ENCODE measurements at places on chromosomes 4 and X.

DNA sequence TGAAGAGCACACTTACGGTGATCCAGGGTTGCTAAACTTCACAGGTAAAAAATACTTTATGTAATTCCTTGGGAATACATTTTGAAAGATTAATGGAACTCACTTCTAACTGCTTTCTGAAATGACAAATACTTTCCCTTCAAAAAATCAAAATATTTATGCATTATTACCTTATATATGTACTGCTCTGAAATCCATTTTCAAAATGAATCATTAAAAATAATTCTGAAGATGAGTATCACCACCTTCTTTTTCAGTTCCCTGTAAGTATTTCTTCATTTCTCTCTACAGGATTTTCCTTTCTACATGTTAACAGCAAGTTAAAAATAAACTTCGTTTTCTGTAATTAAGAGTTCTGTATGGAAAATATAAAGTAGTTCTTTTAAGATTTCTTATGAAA, 428.6 kb downstream of the TMA16 start:
- no peak for DNase-seq

DNA sequence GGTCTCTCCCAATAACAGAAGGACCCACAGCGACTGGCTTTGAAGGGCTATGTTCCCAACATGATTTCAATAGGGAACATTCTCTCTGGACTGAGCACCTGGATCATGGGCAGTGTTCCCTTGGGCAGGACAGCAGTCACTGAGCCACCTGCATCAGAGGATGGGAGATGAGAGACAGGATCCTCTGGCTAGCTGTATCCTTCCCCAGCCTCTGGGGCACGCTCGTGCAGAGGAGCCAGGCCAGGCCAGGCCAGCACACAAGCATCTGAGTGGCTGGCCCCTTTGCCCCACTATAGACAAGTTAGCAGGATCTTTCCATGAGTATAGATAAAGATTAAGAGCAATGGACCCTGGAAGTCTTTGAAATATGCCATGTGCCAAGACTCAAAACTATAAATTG, 66.3 kb downstream of the NEUROG2 start:
- no peak for DNase-seq

GRCh38 chrX:154351183-154352011, 23.0 kb downstream of the FLNA start:
- no peak for DNase-seq

DNA sequence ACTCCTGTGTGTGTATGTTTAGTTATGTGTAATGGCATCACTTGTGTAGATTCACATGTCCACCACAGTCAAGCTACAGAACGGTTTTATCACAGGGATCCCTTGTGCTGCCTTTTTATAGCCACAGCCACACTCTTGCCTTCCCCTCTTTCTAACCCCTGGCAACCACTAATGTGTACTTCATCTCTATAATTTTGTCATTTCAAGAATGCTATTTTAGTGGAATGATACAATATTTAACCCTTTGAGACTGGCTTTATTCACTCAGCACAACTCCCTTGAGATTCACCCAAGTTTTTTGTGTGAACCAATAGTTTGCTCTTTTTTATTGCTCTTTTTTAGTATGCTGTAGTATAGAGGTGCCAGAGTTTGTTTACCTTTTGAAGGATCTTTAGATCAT, 112.1 kb downstream of the CDKL5 start:
- DNase-seq: no peak

DNA sequence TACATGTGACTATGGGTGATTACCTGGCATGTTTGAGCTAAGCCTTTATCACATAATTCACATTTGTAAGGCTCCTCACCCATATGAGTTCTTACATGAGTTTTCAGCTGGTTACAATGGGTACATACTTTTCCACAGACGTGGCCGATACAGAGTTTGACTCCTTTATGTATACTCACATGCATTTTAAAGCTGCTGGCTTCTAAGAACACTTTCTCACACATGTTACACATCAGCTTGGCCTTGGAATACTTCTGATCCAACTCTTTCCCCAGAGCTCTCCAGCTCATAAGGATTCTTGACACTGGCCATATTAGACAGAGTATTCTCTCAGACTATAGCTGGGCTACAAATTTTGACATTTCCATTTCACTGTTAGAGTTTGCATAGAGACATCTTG, 66.3 kb downstream of the TAB3 start:
- no peak for DNase-seq

DNA sequence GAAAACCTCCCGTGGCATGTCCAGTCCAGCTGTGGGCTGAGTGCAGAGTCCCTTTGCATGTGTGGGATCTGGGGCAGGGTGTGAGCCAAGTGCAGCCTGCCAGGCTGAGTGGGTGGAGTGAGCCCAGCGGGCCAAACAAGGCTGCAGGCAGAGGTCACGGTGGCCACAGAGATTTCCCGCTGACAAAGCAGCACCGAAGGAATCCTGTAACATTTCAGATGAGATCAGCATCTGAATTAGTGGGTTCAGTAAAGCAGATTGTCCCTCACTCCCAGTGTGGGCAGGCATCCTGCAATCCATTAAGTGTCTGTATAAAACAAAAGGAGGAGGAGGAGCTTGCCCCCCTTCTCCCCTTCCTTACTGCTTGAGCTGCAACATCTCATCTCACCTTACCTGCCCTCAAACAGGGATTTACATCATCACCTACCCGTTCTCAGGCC, 324.4 kb downstream of the FAT4 start:
- no peak for DNase-seq

DNA sequence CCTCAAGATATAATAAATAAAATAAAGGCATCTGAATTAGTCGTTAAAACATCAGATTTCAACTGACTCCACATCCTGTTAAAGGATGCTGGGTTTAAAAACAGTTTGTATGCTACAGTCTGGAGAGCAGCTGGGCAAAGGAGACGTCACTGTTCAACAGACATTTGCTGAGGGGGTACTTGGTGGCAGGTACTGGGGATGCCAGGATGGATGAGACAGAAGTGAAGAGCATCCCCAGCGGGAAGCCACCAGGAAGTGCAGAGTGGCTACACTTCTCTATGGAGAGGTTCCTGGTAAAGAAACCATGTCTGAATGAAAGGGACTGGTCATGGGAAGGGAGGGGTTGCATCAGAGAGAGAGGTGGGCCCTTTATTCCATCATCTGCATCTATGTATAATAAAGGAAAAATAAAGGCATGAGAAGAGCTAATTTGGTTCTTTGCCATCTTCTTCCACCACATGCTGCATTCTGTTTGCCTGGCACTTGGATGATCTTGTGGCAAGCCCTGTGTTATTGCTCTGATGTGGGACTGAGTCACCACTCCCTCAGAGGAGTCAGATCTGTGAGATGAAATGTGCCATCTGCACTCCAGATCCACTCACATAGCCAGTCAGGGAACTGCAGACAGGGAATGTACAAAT, 145.0 kb downstream of the SOWAHB start:
- peak; percentile 85 for DNase-seq

GRCh38 chrX:11265352-11265751, 27.9 kb upstream of the AMELX start:
- no peak for DNase-seq

- DNase-seq: no peak
Observed at GRCh38 chrX:151771726-151772125, 37.2 kb downstream of the CNGA2 start.

DNA sequence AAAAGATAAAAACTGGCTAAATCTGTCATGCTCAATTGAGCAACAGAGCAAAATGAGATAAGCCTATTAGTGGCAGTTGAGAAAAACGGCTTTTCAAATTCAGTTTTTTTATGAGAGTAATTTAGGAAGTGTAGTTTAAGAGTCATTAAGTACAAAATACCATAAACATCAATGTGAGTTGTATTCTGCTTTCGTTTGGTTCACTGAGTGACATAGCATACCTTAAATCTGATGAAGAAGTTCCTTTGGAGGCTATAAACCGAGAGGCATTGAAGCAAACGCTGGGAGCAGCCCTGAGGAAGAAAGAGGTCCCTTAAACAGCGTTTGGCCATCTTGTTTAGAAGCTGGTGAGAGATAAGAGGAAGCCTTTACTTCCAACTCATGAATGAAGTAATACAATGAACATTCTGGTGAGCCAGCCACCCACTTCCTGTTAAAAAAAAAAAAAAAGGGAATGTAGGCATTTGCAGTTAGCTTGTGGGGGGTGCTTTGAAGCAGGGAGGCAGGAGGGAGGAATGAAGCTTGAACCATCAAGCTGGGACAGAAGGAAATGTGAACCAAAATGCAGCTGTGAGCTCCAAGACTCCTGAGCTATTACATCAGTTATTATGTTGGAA, 132.3 kb downstream of the ZNF330 start:
- DNase-seq: peak; percentile 73

- DNase-seq: peak; percentile 59
Observed at GRCh38 chrX:80807992-80808735, 1.5 kb downstream of the BRWD3 start.

Measured in A172 (cell line).